Fibroblast of mammary gland (primary cell): ENCODE measurements at places on chromosomes 11 and 22.
A peak's percentile ranks its signal among the peaks of the same experiment; 100 is the strongest.

GRCh38 chr11:114276077-114276476 lies 20.1 kb upstream of the NNMT start:
- DNase-seq, result no peak

DNA sequence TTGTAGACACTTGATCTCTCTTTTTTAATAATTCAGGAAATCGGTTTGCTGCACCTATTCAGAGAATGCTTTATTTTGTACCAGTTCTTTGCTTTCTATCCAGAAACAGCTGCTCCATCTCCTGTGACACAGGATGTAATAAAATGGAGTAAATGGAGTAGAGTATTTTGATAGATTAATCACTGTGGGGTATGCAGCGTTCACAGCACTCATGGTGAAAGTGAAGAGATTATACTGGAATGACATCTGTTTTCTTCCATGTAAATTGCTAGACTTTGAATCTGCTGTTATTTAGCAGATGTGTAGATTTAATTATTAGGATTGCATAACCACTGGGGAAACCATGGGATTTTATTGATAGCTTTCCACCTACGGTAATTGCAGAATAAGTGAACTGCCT lies 227.3 kb upstream of the ARHGAP42 start:
- no peak for DNase-seq

GRCh38 chr11:1777737-1778136 lies 14.0 kb upstream of the CTSD start:
- no peak for DNase-seq

GRCh38 chr11:131498631-131499160 lies 128.3 kb downstream of the NTM start:
- DNase-seq, result no peak

DNA sequence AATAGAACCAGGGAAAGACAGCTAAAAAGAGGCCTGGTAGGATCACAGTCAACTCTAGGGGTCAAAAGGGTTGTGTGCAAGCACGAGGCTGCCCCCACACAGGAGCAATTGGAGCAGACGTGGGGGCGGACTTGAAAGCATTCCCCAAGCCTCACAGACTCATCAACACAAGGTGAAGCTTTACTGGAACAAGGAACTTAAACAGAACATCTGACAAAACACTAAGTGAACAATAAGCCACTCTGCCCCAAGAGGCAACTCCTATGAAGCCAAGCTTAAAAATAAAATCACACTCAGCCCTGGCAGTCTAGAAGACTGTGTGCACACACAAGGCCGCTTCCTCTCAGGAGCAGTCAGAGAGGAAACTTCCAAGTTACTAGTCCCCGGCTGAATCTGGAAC lies 32.2 kb upstream of the TEAD1 start:
- peak; percentile 57 for DNase-seq

DNA sequence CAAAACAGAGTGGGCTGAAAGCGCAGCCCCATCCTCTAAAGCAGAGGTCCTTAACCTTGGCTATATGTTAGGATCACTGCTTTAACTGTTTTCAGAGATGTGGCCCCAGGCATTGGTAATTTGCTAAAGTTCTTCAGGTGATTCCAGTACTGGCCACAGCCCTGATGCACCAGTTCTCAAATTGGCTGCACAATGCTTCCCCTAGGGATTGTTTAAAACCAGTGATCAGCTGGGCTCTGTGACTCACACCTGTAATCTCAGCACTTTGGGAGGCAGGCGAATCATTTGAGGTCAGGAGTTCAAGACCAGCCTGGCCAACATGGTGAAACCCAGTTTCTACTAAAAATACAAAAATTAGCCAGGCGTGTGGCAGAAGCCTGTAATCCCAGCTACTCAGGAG lies 8.4 kb upstream of the IRAG1 start:
- DNase-seq, result peak; percentile 60
